ENCODE measurements at places on chromosomes 7 and 10. TPM values are rescaled to one million over a fixed set of nuclear protein-coding genes. Genes with fewer than 3 reads are reported as not detected.

The IFIT5 gene
- polyA plus RNA-seq, result 11.4 TPM

DNA sequence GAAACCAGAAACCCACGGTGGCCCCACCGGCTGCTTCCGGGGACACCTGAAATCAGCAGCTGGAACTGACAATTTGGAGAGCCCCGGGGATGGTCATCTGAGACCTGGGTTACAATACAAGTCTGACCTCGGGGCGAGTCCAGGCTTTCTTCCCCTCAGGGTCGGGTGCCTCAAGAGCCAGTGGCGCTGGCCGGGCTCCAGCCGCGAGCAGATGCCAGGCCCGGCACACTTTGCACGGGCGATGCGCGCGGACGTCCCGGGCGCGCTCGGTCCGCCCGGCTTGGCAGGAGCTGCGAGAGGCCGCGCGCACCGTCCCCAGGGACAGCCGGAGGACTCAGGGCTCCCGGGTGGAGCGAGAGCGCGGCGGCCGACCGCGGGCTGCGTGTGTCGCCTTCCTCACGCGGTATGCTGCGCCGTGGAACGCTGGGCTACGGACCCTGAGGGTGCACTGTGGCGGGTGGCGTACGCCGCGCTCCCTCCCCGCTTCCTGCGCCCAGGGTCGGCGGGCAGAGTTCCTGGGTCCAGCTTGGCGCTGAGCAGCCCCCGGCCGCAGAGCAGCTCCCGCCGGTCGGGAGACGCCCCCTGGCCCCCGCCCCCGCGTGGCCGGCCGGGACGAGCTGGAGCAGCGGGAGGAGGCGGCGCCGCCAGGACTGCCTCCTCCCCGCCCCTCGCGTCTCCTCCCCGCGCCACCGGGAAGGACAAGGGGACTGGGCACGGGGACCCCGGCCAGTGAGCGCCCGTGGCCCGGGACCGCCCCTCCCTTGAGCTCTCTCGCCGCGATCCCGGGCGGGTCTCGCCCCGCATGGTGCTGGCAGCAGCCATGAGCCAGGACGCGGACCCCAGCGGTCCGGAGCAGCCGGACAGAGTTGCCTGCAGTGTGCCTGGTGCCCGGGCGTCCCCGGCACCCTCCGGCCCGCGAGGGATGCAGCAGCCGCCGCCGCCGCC, at the start of gene RBM20:
Gene RBM20 (plus strand): TSS at position 684 of the 945 bp plus-strand sequence. CDS start 119 bp downstream, at position 803.
- peak; percentile 77 for DNase-seq
- peak within 1 kb of the TSS; percentile 53 for H3K4me3 ChIP-seq
- no peaks in the 10 kb centered on the region for H3K36me3 ChIP-seq
- peaks cover 76% of the 10 kb centered on the region for H3K27me3 ChIP-seq
- peaks cover 24% of the 10 kb centered on the region for H3K4me1 ChIP-seq

DNA sequence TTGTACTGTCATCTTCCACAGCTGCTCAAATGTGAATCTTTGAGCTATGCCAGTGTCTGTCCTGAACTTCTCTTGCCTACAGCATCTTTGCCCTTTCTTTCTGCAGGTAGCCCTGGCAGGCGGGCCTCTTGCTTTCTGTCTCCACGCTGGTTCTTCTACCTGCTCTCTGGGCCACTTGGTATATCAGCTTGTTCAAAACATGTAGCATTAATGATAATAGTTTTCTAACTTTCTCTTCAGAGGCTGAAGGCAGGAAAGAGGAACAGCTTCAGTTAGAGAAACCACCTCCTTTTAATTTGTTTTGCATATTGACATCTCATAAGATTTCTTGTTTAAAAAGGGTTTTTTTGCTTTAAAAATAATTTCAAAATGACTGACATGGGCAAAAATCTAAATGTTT, 923 bp upstream of the FGL2 start:
- no peaks in the 10 kb centered on the region for H3K27me3 ChIP-seq
- peak overlapping the region; percentile 84 for H3K27ac ChIP-seq
- DNase-seq, result no peak
- no peak overlapping the region for H3K4me3 ChIP-seq

- H3K27me3 ChIP-seq, result peaks cover 12% of the 10 kb centered on the region
- no peak for DNase-seq
- no peaks in the 10 kb centered on the region for H3K36me3 ChIP-seq
- no peak overlapping the region for H3K27ac ChIP-seq
- H3K4me3 ChIP-seq, result no peak overlapping the region
Observed at GRCh38 chr10:70679498-70679897, 7.2 kb downstream of the ADAMTS14 start.

GRCh38 chr10:94402204-94402842, at the start of gene TBC1D12:
Gene TBC1D12, plus strand, starts transcription at chr10:94402541. Its CDS starts 73 bp downstream, at chr10:94402614.
- no peaks in the 10 kb centered on the region for H3K36me3 ChIP-seq

DNA sequence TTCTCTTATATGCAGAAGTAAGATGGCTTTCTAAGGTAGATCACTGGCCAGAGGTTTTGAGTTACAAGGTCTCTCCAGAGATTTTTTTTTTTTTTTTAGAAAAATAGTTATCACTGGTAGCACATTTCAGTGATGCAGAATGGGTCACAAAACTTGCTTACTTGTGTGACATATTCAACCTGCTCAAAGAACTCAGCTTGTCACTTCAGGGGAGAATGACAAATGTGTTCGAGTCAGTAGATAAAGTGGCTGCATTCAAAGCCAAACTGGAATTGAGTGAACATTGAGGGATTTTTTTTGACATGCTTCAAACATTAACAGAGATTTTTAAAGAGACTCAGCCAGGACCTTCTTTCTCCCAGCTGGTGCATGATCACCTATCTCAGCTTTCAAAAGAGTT, 33.4 kb downstream of the PHTF2 start:
- H3K36me3 ChIP-seq, result no peaks in the 10 kb centered on the region
- peaks cover 49% of the 10 kb centered on the region for H3K4me1 ChIP-seq
- no peak for DNase-seq
- no peak overlapping the region for H3K4me3 ChIP-seq
- H3K27me3 ChIP-seq, result no peaks in the 10 kb centered on the region

All from spleen (tissue), 13 donors.